ENCODE measurements at places on chromosomes 2 and 18. TPM values are rescaled to one million over a fixed set of nuclear protein-coding genes. Genes with fewer than 3 reads are reported as not detected.

The ALLC gene
- total RNA-seq = not detected

DNA sequence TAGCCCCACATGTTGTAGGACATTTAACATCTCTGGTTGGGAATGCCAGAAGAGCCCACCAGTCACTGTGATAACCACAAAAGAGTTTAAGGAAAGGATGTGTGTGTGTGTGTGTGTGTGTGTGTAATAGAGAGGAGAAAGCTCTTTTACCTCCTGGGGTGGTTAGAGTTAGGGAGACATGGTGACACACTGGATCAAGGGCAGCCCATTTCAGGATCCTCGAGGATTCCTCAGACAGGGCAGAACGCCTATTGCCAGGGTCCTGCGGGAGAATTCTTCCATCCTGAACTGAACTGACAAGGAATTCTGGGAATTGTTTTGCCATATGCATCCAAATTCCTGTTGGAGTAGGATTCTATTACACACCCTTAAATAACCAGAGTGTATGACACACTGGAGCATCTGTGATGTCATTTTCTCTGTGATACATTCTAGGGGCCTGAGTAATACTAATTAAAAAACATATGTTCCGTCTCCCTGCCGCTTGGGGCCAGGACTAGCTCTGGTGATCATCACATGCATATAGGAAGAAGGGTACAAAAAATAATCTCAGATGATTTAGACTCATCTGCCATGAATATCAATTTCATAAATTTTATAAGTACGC lies 156.4 kb upstream of the MMADHC start:
- DNase-seq = no peak

The ALPI gene
- total RNA-seq = not detected

The COQ10B gene
- 24.4 TPM for total RNA-seq

- no peak for DNase-seq
Observed at GRCh38 chr2:1052771-1053191, 102.1 kb downstream of the SNTG2 start.

DNA sequence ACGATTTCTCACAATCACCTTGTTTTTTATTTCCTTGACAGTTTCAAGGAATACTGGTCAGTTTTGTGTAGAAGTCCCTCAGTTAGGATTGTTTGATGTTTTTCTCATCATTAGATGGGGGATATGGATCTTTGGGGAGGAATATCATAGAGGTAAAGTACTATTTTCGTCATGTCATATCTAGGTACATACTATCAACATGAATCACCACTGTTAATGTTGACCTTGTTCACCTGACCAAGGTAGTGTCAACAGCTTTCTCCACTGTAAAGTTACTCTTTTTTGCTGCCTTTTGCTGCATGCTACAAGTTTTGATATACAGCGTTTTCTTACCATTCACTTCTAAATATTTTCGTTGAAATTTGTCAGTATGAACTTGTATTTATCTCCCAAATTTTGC lies 32.7 kb downstream of the NLRC4 start:
- DNase-seq = no peak

DNA sequence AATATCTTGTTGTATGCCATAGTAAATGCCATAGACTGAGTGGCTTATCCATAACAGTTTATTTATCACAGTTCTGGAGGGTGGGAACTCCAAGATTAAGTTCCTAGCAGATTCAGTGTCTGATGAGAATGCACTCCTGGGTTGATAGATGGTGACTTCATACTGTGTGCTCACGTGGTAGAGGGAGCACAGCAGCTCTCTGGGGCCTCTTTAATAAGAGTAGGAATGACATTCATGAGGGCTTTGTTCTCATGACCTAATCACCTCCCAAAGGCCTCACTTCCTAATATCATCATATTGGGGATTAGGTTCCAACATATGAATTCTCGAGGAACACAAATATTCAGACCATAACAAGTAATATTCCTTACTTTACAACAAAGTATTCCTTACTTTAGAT lies 98.1 kb upstream of the SH3BP4 start:
- no peak for DNase-seq

The COL4A3 gene
- 6.2 TPM for total RNA-seq

GRCh38 chr2:197673106-197673505 lies 2.3 kb downstream of the RFTN2 start:
- no peak for DNase-seq

All from uterus (tissue), 4 donors.